ENCODE measurements at places on chromosomes 12 and 14.

DNA sequence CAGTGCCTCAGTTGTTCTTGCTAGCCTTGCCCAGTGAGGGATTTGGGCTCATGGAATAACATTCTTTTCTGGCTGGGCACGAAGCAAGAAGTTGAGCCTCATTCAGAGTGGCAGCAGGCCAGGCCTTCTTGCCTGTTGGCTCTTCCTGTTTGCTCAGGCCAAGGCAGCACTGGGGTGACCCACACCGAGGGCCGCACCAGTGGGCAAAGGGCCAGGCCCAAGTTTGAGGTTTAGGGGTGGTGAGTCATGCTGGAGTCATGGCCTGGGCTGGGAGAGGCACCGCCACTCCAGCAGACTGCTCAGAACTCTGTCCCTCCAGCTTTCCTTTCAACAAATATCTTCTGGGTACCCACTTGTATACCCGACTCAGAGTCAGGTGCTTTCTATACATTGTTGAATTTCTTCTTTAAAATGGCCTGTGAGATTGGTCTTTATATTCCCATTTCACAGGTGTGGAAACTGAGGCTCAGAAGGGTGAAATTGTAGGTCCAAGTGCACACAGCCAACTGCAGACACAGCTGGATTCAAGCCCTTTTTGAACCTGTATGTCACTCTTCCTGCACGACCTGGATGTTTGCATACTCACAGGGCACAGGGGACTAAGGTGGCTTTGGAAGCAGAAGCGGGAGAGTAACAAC, 279.4 kb downstream of the FOXN3 start:
- no peak for DNase-seq

GRCh38 chr12:84658877-84659276, 253.7 kb downstream of the SLC6A15 start:
- DNase-seq: no peak

- no peak for DNase-seq
Observed at GRCh38 chr12:115898670-115899069, 378.8 kb downstream of the MED13L start.

DNA sequence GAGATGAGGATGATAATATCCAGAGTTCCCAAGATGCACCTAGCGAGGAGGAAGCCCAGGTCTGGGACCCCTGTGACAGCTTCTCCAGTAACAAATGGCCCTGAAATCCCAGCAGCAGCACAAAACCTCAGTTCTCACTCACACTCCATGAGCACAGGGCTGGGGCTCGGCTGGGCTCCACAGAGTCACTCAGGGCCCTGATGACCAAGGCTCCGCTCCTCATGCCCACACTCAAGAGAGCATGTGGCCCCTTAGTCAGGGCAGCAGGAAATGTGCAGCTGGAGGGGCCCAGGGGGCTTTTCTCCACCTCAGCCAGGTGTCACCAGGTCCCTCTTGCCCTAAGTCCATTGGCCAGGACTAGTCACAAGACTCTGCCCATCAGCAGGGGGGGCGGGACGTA, 242.7 kb upstream of the SFSWAP start:
- DNase-seq: no peak

All from activated T-helper 2 cell treated with anti-CD3 and anti-CD28 coated beads, Interferon-gamma antibody, Interleukin-2, Interleukin-4, amounts not matched to agents 10 μg/mL and 5 μg/mL and 100 μg/mL, durations not matched to agents 14 hours and 24 hours and 36 hours (primary cell).